ENCODE measurements at places on chromosomes 6 and 20. TPM values are rescaled to one million over a fixed set of nuclear protein-coding genes. Genes with fewer than 3 reads are reported as not detected.

DNA sequence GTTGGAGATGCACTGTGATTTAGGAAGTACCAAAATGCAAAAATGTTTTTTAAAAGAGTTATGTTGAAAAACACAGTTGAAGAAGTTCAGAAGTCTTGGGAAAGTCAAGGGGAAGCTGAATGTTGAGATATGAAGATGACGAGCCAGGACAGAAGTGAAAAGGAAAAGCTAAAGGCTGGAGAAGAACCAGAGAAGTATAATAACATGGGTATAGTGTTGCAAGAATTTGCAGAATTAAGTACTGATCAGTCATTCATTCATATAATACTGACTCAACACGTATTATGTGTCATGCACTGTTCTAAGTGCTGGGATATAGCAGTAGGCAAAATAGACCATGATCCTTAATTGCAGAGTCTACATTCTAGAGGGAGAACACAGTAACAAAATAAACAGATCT is 432.8 kb downstream of the CDC5L start:
- no peak for DNase-seq

DNA sequence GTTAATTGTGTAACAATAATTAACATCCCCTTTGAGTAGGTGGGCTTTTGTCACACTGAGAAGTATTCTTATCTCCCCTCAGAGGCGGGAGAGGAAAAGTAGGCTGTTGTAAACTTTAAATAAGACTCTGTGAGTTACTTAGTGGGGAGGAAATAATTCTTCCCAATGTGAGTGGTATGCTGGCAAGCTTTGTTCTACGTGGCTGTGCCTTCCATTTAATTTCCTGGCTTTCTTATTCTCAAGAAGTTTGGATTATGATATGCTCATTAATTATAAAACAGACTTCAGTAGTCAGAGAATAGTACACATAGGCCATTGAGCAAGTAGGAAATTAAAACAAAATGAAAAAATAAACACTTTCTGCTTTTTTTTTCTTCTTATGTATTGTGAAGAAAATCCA is 19.1 kb downstream of the ADGRB3 start:
- no peak for DNase-seq

DNA sequence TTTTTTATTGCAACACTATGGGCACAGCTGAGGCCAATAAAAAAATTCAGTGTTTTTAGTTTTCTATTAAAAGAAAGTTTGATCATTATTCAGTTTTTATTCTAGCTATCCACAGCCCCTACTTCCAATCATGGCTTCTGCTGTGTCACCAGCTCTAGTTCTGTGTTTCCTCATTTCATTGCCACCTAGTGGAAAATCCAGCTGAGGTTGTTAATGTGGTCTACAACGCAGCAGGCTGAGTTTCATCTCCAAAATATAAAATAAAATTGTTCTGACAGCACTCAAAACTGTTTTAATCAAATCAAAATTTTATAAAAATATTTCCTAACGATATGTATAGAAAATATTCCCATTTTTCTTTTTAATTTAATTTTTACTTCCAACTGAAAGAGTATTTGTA is 13.6 kb downstream of the COL9A1 start:
- DNase-seq = no peak

DNA sequence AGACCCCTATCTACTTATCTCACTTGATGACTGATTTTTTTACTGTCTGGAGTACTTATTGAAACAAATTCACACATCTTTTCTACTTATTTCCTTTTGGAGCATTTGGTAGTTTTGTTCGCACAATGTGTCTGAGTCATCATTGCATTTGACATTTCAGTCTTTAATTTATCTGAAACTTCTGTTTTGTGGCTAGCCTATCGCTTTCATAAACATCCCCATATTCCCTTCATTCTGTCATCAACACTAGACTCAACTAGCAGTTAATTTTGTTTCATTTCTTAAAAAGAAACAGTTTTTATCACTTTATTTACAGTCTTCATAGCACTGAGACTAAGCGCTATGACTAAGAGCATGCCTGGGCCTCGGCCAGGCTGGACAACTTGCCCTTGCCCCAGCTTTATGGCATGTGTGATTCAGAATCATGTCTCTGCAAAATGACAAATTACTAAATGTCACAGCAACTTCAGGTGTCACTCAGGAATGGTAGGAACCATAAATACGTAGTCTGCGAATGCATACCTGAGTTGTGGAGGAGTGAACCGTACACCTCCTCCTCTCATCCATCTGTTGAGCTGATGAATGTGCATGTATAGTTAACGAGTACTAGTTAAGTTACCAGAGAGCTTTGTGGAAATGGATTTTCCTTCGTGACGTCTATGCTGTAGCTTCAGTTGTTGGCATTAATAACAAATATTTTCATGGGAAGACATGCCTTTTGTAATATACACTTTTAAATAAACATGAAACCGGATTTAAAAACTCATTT is 16.2 kb downstream of the L3MBTL3 start:
- no peak for DNase-seq

DNA sequence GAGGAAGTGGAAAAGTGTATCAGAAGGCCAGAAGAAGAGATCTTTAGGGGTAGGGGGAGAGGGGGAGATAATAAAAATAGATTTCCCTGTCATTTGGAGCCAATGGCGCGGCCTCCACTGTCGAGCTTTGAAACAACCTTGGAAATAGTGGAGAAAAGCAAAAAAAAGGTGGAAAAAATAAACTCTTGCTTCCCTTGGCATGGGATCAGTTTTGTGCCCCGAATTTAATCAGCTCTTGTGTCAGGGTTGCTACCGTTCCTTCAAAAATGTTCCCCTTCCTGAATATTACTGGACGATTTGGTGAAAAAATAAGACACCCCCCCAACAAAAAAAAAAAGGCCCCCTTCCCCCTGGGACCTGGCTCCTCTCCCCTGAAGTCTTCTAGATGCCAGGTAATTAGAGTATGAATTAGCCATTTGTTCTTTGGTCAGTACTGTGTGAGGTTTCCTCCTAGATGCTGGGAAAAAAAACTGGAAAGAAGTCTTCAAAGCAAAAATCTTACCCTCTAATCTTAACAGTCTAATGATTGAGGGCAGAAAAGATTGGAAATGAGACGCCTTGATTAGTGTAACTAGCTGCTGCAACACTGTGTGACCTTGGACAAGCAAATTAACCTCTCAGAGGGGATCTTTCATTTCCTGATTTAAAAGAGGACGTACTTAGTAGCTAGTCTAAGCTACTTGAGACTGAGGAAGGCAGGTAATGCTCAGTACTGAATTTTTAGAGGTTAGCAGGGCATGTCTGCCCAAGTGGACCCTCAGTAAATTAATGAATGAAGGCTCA is 872 bp upstream of the RBM39 start:
- DNase-seq = no peak

- no peak for DNase-seq
Measured at GRCh38 chr20:15302075-15302474, 964.7 kb upstream of the FLRT3 start.

RAMACL gene
- 10.9 TPM for total RNA-seq

DNA sequence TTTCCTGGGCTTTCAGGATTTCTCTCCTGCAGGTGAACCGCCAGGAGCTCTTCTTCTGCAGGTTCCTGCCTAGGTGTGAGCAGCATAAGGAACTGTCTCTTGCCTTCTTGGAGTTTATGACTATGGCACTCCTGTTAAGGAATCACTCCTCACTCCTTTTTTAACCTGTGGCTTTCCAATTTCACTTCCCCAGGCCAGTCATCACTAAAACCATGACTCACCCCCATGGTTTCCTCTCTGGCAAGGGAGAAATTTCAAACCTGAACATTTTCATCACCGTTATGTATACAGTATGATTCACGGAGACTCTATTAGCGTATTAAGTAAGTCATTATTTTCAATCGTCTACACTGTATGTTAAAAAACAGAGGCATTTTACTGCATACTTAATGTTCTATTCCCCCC is 78.2 kb upstream of the ARID1B start:
- no peak for DNase-seq

DNA sequence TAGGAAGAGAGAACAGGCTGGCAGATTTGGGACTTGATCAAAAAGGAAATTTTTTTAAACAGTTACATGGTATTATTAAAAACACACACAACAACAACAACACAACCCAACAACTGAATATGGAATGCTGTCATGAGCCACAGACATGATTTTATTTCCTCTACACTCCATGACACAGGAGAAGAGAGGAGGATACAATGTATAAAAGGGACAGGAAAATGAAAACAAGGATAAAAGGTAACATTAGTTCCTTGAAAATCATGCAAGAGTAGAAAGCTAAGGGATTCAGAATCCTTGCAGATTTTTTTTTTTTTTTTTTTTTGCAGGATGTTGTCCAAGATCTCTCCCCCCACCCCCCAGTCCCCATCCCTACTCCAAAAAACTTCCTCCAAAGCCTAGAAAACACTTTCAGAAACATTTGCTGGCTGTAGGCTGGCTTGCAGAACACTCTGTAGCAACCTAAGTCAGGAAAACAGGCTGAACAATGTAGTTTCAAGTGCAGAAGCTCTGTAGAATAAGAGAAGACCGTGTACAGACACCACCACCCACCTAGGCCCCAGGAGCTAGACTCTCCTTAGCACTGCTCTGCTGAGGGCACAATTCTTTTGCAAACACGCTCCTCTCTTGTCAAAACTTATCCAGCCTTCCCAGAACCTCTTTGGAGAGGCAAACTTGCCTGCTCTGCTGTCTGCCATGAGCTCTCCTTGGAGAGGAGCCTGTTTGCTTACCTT is 845 bp downstream of the ZMYND8 start:
- DNase-seq = no peak

CHRNA4 gene
- not detected for total RNA-seq

FAM162B gene
- 9.7 TPM for total RNA-seq

DNA sequence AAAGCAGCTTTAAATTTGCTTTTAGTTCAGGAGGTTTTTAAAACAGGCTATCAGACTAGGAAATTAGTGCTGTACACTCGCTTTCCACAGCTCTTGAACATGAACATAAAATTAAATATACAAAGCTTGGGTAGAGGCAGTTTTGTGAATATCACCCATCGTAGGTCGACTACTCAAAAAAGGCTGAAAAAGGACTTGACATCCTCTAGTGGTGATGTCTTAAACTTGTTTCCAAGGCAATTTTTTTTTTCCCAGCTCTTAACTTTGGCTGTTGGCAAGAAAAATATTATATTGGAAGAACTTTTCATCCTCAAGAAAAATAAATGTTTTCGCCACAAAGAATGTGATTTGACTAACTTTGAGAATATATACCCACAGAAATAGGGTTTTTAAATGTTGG is 2.9 kb downstream of the MAP7 start:
- no peak for DNase-seq

DNA sequence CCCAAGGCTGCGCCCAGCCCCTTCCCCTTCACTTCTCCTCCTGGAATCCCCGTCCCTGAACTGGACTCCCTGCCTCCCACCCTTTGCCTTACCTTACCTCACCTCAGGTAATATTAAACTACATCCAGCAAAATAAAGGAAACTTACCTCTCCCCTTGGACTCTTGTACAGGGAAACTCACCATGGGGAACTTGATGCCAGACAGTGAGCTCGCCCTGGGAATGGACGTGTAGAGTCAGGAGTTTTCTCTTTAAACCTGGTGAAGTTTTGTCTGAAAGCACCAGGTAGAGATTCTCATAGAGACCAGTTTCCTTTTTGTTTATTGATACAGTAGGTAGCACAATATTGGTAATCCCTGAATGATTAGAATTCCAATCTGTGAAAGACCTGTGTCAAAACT is 544 bp upstream of the HLA-C start:
- no peak for DNase-seq

- no peak for DNase-seq
Measured at GRCh38 chr6:137692806-137693205, 174.3 kb upstream of the TNFAIP3 start.
